ENCODE measurements at places on chromosomes 7 and 10.

DNA sequence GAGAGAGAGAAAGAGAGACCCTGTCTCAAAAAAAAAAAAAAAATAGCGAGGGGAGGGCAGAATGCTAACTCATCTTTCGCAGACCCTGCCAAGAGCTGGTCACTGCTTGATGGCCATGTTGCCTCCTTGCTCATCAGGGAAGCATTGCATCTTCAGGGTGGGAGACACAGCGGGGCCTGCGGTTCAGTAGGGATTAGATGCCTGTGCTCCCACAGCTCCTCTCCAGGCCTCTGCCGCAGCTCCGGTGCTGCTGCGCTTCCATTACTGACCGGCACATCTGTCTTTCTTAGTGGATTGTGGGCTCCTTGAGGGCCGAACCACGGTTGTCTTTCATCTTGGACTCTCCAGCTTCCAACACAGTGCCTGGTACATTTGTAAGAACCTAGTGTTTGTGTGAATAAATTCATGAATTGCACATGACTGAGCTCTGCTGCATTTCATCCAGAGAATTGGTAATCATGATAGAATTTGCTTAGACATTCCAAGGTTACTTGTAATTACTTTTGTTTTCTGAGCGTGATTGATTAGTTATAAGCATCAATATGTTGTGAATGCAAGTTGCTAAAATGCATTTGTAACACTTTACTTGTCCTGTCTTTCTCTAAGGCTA, 16.8 kb downstream of the HK1 start:
- no peaks in the 10 kb centered on the region for H3K36me3 ChIP-seq
- no peaks in the 10 kb centered on the region for H3K27me3 ChIP-seq
- no peak for DNase-seq
- H3K27ac ChIP-seq, result no peak overlapping the region

- H3K36me3 ChIP-seq, result no peaks in the 10 kb centered on the region
- DNase-seq, result no peak
- no peaks in the 10 kb centered on the region for H3K27me3 ChIP-seq
These were observed 83.7 kb downstream of the CCNY start for GRCh38 chr10:35420044-35420443.

GRCh38 chr7:93958216-93958615, 36.7 kb downstream of the GNG11 start:
- H3K36me3 ChIP-seq, result no peaks in the 10 kb centered on the region
- H3K27me3 ChIP-seq, result no peaks in the 10 kb centered on the region
- no peak for DNase-seq
- no peak overlapping the region for H3K27ac ChIP-seq
- no peak overlapping the region for H3K4me3 ChIP-seq
- H3K4me1 ChIP-seq, result no peaks in the 10 kb centered on the region

DNA sequence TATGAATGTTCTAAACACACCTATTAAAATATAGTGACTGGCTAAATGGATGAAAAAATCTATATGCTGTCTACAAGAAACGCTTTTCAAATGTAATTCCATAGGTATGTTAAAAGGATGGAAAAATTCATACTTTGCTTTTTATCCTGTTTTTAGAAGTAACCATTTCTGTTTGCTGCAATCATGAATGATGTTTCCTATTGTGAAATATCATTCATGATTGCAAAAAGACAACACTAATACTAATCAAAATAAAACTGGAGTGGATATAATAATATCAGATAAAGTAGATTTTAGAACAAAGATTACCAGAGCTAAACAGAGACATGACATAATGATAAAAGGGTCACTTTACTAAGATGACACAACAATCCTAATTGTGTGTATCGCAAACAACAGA, 138.2 kb downstream of the FANK1 start:
- H3K4me3 ChIP-seq, result no peak overlapping the region
- DNase-seq, result no peak
- H3K27me3 ChIP-seq, result no peaks in the 10 kb centered on the region
- H3K27ac ChIP-seq, result no peak overlapping the region
- H3K36me3 ChIP-seq, result no peaks in the 10 kb centered on the region

DNA sequence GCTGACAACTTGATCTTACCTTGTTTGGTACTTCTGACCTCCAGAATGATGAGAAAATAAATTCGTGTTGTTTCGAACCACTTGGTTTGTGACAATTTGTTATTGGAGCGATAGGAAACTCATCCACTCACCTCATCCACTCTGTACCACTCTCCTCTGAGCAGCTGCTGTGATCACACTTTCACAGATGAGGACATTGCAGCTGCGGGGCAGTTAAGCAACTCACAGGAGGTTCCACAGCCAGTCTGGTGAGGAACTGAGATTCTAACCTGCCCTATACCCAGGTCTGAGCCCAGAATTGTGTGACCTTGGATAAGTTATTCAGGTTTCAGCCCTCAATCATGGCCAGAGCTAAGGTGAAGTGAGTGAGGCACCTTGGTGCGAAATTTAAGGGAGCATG, 35.2 kb downstream of the BTBD16 start:
- H3K36me3 ChIP-seq, result no peaks in the 10 kb centered on the region
- no peak overlapping the region for H3K4me3 ChIP-seq
- H3K27me3 ChIP-seq, result no peaks in the 10 kb centered on the region
- DNase-seq, result no peak

DNA sequence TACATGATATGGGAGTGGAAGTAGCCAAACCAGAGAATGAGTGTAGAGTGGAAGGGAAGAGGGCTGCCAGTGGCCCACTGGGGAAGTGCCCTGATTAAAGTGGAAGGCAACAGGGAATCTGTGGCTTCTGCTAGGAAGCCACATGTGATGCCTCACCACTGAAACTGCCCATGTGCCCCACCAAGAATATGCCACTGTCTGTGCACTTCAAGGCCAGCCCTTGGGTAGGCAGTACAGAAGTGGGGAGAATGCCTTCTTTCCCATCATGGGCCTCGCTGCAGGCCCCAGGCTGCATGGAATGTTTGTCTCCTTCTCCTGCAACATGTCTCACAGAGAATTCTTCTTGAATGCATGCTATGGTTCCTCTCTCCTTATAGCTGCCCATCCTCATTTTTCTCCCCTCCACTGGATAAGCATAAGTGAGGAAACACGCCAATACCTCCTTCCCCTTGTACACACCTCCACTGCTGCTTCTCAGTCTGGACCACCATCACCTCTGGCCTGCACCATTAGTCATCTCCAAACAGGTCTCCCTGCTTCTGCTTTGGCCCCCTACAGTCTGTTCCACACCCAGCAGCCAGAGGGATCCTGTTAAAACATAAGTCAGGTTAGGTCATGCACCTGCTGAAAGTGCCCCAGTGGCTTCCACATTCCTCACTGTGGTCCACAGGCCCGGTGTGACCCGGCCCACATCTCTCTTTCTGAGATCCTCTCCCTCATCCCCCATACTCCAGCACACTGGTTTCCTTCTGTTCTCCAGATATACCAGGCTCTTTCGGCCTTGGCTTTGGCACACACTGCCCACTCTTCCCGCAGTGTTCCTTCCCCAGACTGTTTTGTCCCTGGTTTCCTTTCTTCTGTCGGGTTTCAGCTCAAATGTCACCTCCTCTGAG, 37.1 kb downstream of the SNX10 start:
- H3K36me3 ChIP-seq, result no peaks in the 10 kb centered on the region
- H3K4me1 ChIP-seq, result no peaks in the 10 kb centered on the region
- DNase-seq, result no peak
- no peaks in the 10 kb centered on the region for H3K27me3 ChIP-seq

- H3K4me3 ChIP-seq, result no peak overlapping the region
- H3K27me3 ChIP-seq, result no peaks in the 10 kb centered on the region
- H3K36me3 ChIP-seq, result no peaks in the 10 kb centered on the region
- H3K27ac ChIP-seq, result no peak overlapping the region
- no peak for DNase-seq
- no peaks in the 10 kb centered on the region for H3K4me1 ChIP-seq
These were observed 50.0 kb downstream of the SRI start for GRCh38 chr7:88169717-88170320.

- no peaks in the 10 kb centered on the region for H3K27me3 ChIP-seq
- no peak overlapping the region for H3K27ac ChIP-seq
- H3K4me1 ChIP-seq, result no peaks in the 10 kb centered on the region
- no peaks in the 10 kb centered on the region for H3K36me3 ChIP-seq
- no peak overlapping the region for H3K4me3 ChIP-seq
These were observed 191.7 kb downstream of the TFEC start for GRCh38 chr7:115838829-115839228.

DNA sequence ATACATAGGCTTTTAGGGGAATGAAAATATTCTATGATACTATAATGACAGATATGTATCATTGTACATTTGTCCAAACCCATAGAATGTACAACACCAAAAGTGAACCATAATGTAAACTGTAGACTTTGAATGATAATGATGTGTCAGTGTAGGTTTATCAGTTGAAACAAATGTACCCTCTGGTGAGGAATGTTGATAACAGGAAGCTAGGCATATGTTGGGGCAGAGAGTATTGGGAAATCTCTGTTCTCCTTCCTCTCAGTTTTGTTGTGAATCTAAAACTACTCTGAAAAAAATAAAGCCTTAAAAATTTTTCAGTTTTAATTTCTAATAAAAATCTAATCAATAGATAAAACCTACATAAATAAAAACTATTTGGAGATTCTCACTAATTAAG, 36.9 kb downstream of the C1GALT1 start:
- peaks cover 8% of the 10 kb centered on the region for H3K4me1 ChIP-seq
- H3K4me3 ChIP-seq, result no peak overlapping the region
- no peak for DNase-seq
- peaks cover 42% of the 10 kb centered on the region for H3K36me3 ChIP-seq
- no peaks in the 10 kb centered on the region for H3K27me3 ChIP-seq
- no peak overlapping the region for H3K27ac ChIP-seq

- no peaks in the 10 kb centered on the region for H3K27me3 ChIP-seq
- no peaks in the 10 kb centered on the region for H3K36me3 ChIP-seq
- DNase-seq, result no peak
- H3K27ac ChIP-seq, result no peak overlapping the region
- peaks cover 10% of the 10 kb centered on the region for H3K4me1 ChIP-seq
These were observed 49.3 kb upstream of the PCBD1 start for GRCh38 chr10:70937661-70938060.

DNA sequence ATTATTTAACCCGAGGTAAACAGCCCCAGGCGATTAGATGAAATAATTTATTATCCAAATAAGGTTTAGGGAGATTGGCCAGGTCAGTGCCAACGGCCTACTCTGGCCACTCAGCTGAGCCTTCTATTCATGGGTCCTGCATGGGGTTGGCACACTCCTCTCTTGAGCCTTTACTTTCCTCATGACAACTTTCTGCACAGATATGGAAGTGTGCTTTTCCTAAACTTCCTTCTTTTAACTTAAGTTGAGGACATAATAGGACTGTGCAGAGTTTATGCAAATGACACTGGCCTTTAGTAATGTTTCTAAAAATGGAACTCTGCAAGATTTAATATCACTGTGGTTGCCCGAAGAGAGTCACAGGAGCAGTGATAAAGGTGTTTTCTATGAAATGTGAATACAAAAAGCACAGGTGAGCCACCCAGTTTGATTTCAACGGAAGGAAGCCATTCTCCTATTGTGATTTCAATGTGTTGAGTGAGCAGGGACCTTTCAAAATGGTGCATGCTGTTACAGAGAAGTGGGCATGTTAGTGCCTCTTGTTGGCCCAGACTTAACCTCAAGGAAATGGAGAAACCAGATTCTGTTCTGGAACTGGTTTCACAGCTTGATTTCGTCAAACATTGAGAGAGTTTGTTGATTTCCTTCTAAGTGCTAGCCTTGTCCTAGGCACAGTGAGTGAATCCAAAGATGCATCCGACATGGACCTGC, 55.7 kb downstream of the LYZL2 start:
- H3K36me3 ChIP-seq, result no peaks in the 10 kb centered on the region
- H3K27me3 ChIP-seq, result no peaks in the 10 kb centered on the region
- no peaks in the 10 kb centered on the region for H3K4me1 ChIP-seq
- H3K4me3 ChIP-seq, result no peak overlapping the region

DNA sequence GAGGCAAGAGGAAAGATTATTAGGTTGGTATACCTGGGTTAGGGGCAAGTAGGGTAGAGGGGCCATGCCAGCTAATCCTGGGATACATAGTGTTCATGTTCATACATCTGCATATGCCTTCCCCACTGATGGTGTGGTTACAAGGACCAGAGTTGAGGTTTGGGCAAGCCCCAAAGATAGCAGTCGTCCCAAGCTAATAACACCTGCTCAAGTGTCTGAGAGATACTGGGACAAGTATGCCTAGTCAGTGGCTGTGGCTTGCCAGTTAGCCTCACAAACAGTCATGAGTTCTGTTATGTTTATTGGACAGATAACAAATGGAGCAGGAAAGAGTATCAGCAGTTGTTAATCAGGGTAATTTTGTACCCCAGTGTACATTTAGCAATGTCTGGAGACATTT, 139.6 kb downstream of the ADAM22 start:
- H3K4me1 ChIP-seq, result no peaks in the 10 kb centered on the region
- no peak for DNase-seq
- no peak overlapping the region for H3K4me3 ChIP-seq
- no peak overlapping the region for H3K27ac ChIP-seq
- H3K36me3 ChIP-seq, result no peaks in the 10 kb centered on the region

DNA sequence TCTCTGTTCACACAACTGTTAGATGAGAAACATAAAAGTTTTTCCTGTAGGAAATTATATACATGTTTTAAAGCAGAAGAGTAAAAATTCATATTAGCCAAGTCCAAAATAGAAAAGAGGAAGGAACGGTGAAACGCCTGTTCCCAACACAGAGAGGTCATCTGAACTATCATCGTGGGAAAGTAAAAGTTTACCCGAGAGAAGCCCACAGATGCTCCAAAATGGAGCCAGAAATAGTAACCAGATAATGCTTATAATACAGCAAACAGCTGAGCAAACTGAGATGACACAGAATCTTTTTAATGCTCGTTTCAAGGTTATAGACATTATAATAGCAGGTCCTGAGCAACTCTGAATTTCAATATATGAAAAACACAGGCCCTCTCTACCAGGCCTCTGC, 24.5 kb downstream of the FRMD4A start:
- H3K4me3 ChIP-seq, result no peak overlapping the region
- peaks cover 16% of the 10 kb centered on the region for H3K27me3 ChIP-seq
- H3K36me3 ChIP-seq, result no peaks in the 10 kb centered on the region
- H3K27ac ChIP-seq, result peak overlapping the region; percentile 36
- no peaks in the 10 kb centered on the region for H3K4me1 ChIP-seq
- DNase-seq, result no peak

DNA sequence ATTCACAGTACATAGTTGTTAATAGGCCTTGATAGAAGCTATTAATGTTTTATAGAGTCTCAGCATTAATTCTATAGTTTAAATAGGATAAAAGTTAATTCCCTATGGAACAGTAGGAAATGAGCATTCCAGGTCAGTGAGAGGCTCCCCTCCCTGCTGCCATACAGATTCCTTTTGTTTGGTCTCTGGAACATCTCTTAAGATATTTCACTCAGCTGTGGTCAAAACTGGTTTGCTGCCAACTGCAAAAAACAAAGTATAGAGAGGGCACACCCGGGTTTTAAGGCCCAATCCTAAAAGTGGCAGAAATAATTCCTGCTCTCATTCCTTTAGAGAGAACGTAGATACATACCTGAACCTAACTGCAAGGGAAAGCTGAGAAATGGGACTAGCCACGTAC, 51.3 kb downstream of the MDFIC start:
- H3K27ac ChIP-seq, result no peak overlapping the region
- H3K4me1 ChIP-seq, result peaks cover 54% of the 10 kb centered on the region

DNA sequence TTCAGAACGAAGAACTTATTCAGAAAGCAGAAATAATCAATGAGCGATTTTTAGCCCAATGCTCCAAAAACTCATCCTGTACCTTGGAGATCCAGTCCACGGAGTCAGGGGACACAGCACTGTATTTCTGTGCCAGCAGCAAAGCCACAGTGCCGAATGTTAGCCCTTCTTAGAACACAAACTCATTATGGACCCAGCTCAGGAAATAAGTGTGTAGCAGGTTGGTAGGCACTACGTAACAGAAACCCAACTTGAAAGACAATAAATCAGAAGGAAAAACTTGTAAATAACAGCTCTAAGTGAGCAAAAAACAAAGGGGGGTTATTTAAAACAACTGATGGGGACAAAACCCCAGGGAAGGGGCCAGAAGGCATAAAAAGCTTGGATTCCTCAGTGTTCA, 112.0 kb upstream of the PRSS1 start:
- DNase-seq, result no peak
- no peaks in the 10 kb centered on the region for H3K36me3 ChIP-seq
- peaks cover 11% of the 10 kb centered on the region for H3K27me3 ChIP-seq
